Activated naive CD4-positive, alpha-beta T cell treated with anti-CD3 and anti-CD28 coated beads, Interleukin-2, amount 50 U/mL, for 72 hours (primary cell): ENCODE measurements at places on chromosomes 1 and 21. TPM values are rescaled to one million over a fixed set of nuclear protein-coding genes. Genes with fewer than 3 reads are reported as not detected.

- no peak for DNase-seq
Measured at GRCh38 chr1:152109231-152109997, 5.8 kb downstream of the TCHH start.

The CMPK1 gene
- 84.9 TPM for total RNA-seq

DNA sequence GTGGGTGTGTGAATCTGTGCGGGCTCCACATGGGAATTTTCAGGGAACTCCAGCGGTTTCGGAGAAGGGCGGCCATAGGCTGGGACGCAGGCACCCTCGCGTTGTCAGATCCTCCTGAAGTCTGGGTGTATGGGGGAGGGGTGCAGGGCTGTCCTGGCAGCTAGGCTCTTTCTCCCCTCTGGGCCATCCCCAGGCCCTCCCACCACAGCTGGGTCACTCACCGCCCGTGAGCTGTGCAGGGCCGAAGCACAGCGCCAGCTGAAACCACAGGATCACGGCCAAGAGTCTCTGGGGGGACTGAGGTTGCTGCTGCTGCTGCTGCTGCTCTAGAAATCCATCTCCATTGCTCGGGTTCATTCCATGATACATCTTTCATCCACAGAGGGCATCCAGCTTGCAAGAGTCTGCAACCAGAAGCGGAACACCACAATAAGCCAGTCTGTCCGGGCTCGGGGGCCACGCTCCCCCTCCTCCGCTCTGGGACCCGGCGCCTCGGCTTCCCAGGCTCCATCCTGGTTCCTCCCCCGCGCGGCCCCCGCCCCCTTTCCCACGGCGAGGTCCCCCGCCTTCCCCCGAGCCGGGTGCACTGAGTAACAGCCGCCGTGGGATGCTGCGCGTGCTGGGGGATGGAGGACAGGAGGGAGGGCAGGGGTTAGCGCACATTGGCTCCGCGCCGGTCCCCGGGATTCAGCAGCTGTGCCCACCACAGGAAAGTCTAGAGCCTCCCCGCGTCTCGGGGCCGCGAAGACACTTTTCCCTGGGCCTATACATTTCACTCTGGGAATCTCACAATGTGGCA, 720 bp downstream of the SUSD4 start:
- DNase-seq, result no peak

The HRNR gene
- total RNA-seq, result not detected

- no peak for DNase-seq
Measured at GRCh38 chr1:231670755-231671154, 44.2 kb downstream of the DISC1 start.
